ENCODE measurements at places on chromosomes 3 and 15.

DNA sequence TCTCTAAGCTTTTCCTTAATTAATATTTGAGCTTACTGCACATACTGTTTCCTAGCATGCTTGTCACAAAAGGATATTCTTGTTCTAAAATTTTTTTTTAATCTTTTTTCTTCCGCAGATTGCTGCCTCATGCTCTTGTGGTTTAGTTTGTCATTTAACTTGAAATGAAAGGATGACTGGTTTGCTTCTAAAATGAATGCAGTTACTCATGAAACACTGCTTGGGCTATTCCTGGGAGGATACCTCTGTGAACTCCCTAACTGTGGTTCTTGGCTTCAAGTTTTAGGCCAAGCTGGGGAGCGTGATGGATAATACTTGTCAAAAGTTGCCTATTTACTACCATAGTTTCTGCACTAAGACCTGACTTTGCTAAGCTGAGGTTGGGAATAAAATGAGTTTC lies 64.0 kb downstream of the USP13 start:
- DNase-seq: no peak

DNA sequence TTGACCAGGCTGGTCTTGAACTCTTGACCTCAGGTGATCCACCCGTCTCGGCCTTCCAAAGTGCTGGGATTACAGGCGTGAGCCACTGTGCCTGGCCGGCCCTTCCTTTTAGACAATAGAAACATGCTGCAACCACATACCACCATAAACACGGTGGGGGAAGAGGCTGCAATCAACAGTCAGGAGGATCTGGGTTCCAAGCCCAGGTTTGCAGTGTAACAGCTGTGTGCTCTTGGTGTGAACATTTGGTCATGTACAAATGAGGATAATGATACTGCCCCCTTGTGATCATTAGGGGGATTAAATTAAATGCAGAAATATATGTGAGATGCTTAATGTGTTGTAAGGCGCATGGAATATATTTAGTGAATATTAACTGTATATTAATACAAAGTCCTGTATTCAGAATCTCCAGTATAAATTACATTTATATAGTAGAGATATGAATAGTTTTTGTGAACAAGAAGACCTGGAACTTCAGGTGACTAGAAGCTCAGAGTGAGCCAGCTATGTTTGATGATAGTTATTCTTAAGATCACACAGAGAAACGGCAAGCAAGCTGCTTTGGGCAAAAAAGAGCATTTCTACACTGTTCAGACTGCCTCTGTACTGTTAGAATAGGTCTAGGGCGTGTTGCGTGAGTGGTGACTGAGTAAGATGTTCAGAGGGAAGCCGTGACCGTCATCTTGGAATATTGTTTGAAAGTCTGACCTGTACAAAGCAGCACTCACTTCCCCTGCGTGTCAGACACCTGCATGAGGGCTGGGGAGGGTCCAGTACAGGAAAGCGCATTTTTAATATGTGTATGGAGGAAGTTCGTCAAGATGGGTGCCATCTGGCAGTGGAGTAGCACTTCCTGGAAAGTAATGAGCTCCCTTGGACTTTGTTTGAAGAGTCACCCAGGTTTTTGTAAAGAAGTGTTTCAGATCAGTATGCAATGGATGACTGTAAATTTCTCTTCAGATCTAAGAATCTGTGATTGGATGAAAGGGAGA lies 125.8 kb downstream of the PGPEP1L start:
- DNase-seq: peak; percentile 36

DNA sequence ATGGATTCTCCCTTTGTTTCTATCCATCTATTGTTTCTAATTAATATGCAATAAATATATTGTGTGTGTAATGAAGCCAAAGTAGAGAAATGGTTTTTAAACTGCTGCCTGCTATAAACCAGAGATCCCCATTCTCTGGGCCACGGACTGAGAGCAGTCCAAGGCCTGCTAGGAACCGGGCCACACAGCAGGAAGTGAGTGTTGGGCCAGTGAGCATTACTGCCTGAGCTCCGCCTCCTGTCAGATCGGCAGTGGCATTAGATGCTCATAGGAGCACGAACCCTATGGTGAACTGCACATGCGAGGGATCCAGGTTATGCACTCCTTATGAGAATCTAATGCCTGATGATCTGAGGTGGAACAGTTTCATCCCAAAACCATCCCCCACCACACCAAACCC lies 85.2 kb upstream of the POMGNT2 start:
- no peak for DNase-seq

DNA sequence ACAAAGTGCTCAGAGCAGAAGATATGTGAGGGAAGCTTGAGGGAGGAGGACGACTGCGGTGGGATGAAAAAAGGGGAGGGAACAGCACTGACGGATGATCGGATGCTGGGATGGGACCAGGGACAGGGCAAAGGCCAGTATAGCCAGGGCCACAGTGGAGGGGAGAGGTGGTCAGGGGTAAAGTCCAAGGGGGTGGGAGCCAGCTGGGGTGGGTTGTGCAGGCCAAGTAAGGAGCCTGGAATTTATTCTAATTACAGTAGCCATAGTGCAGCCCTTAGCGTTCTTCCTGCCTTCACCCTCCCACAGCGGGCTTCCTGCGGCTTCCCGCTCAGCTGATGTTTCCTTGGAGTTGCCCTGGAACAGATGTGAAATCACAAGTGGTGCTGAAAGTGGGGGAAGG lies 7.6 kb upstream of the APEH start:
- DNase-seq: no peak

GRCh38 chr3:125287248-125287647 lies 74.7 kb upstream of the SLC12A8 start:
- no peak for DNase-seq

- no peak for DNase-seq
These were observed 835.9 kb downstream of the TUSC7 start for GRCh38 chr3:117545484-117545883.

DNA sequence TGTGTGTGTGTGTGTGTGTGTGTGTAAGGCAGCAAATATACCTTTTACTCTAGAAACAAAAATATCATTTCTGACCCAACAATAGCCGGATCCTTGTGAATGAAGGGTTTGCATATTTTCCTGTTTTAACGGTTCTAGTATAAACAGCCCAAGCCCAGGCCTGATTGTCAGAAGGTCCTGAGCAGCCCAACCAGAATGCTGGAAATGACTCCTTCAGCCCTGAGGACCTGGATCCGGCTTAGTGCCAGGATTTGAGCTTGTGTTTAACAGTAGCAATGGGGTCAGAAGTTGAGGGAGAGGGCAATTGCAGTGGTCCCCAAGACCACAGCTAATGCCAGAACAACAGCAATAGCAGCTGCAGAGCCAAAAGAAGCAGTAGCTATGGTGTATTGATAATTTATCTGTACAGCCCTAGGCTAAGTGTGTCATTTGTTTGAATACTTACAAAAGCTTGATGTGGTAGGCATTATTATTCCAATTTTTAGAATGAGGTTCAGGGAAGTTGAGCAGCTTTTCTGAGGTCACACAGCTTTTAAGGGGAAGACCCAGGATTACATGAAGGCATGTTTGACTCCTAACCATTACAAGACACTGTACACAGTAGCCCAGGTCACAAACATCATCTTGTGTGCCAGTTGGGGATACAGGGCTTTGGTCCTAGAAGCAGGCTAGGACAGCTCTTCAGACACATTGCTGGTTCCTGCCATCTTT lies 12.8 kb downstream of the FOXL2 start:
- DNase-seq: no peak
